ENCODE measurements at places on chromosomes 12 and 14.

DNA sequence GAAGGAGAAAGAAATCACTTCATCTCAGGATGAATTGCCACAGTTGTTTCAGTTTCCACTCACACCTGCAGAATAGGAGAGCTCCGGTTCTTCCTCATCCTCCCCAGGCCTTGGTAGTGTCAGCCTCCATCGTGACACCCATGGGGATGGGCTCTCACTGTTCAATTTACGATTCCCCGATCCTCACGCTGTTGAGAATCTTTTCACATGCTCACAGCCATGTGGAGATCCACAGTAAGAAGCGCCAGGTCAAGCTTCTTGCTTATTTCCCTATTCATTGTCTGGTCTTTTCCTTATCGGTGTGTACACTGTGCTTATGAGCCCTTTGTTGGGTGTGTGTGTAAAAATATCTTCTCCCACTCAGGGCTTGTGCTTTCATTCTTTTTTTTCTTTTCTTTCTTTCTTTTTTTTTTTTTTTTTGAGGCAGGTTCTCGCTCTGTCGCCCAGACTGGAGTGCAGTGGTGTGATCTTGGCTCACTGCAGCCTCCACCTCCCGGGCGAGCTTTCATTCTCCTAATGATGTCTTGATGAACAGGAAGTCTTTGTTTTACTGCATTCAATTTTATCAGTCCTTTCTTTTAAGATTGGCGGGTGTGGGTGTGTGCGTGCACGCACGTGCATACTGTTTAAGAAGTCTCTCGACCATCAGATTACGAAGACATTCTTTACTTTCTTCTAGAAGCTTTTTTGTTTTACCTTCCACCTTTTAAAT is 21.5 kb downstream of the RIN3 start:
- peak overlapping the region; percentile 36 for H3K4me3 ChIP-seq
- H3K27me3 ChIP-seq = no peaks in the 10 kb centered on the region
- peak overlapping the region; percentile 66 for H3K27ac ChIP-seq

DNA sequence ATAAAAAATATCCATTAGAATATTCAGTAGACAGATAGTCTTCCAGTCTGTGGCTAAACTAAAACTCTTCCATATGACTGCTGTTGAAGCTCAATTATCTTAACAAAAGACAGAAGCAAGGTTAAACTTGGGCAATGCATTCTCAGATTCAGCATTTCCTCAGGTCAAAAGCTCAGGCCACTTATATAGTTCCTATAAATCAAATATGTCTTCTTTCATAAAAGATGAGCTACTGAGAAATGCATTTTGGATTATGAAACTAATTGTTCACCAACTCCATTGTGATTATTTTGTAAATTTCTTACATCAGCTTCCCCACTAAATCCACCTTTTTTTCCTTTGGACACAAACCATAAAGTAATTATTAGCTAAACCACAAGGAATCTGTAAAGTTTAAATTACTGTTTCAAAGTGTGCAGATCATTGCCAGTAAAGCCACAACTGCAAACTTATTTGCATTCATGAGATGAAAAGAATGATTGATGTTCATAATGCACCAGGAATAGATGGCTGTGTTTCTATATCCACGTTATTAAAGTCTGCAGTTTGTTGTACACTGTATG is 224.4 kb downstream of the FBXL14 start:
- H3K27me3 ChIP-seq = no peaks in the 10 kb centered on the region
- no peak overlapping the region for H3K27ac ChIP-seq
- DNase-seq = no peak
- H3K4me1 ChIP-seq = peaks cover 4% of the 10 kb centered on the region

DNA sequence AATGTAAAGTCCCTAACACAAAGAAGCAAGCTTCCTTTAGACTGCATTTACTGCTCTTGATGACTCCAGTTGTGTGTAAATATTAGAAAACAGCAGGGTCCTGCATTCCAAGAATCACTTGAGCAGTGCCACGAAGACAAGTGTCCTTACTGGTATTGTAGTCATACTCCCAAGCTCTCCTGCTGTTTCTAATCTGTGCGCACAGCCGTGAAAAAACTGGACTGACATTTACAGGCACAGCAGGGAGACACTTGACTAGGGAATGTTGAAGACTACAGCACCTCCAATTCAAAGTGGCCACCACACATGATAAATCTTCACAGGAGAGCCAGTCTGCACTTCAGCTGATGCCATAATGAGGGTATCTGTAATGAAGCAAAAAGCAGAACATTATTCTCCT is 91.4 kb downstream of the VRK1 start:
- peaks cover 7% of the 10 kb centered on the region for H3K4me1 ChIP-seq
- no peak overlapping the region for H3K27ac ChIP-seq
- H3K27me3 ChIP-seq = no peaks in the 10 kb centered on the region
- no peak overlapping the region for H3K4me3 ChIP-seq

- no peaks in the 10 kb centered on the region for H3K36me3 ChIP-seq
- no peak overlapping the region for H3K27ac ChIP-seq
- peak; percentile 70 for DNase-seq
- H3K4me1 ChIP-seq = no peaks in the 10 kb centered on the region
- H3K4me3 ChIP-seq = no peak overlapping the region
Measured at GRCh38 chr14:96626916-96627315, 124.7 kb downstream of the PAPOLA start.

DNA sequence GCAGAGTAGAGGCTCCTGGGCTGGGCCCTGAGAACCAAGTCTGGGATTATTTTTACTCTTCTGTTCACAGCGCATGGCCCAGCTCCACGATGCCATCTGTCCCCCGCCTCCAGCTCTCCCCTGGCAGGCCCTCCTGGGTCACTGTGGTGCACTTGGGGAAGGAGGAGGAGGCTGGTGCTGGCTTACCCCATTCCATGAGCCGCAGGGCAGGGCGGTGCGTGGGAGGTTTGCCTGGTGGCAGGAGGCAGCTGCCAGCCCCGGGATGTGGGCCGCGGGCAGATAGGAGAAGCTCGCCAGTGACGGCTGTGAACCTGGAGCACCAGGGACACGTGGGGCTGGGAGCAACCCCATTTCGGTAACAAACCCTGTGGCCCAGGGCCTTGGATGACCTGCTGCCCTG is 23.2 kb downstream of the TEAD4 start:
- DNase-seq = no peak
- H3K4me3 ChIP-seq = no peak overlapping the region
- no peaks in the 10 kb centered on the region for H3K4me1 ChIP-seq
- H3K27me3 ChIP-seq = no peaks in the 10 kb centered on the region
- no peak overlapping the region for H3K27ac ChIP-seq
- no peaks in the 10 kb centered on the region for H3K36me3 ChIP-seq

DNA sequence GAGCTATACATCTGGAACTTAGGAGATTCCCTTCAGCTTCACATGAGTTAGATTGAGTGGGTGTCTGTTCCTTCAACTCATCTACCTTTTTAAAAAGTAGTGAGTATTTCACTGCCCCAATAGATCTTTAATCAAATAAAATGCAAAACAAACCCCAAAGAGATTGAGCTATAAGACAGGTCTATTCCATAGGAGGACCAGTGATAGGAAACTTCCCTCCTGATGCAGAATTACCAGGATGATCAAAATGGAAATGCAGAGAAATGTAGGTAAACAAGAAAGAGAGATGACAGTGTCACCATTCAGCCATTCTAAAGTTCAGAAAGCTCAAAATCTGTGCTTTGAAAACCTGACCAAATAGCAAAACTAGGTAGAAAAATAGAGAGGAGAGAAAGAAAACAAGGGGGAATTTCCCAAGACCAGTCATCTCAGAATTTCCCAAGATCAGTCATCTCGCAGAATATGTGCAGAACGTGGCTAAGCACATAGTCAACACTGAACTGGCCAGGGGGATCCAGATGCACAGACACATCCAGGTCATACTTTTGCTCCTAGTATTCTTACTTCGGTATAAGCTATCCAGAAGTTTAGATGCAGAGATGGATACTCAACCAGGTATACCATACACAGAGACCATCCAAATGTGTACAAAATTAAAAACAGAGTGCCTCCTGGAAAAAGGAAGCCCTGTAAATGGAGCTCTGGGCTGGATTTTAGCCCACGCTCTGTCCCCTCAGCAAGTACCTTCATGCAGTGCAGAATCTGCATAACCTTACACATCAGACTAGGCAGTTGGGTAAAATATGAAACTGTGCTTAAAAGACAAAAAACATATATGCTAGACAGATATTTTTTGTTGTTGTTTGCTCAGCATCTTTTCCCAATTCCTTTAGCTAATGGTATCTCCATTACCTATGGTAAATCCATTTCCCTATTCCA is 27.4 kb downstream of the SLC41A2 start:
- H3K27me3 ChIP-seq = peaks cover 1% of the 10 kb centered on the region
- H3K4me1 ChIP-seq = peaks cover 29% of the 10 kb centered on the region
- peak overlapping the region; percentile 77 for H3K27ac ChIP-seq
- H3K36me3 ChIP-seq = no peaks in the 10 kb centered on the region
- peak overlapping the region; percentile 30 for H3K4me3 ChIP-seq
- DNase-seq = peak; percentile 73

GRCh38 chr14:63186453-63186852 is 17.8 kb upstream of the RHOJ start:
- H3K27me3 ChIP-seq = peaks cover 4% of the 10 kb centered on the region

DNA sequence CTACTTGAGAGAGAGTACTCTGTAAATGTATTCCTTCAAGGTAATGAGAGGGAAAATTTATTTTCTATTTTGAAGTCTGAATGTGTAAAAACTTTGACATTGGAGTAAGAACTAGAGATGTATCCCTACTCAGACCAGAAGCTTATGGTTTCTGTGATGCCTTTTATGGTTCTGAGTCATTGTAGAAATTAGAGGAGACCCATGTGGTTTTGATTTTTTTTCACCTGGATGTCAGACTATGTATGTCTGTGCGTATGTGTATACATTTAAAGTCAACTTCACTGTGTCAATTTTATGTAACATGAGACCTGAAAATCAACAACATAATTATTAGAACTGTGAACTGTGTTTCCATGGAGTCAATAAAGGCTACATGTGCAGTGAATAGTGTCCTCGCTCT is 302.0 kb downstream of the TRHDE start:
- no peaks in the 10 kb centered on the region for H3K4me1 ChIP-seq
- no peaks in the 10 kb centered on the region for H3K36me3 ChIP-seq
- no peaks in the 10 kb centered on the region for H3K27me3 ChIP-seq
- DNase-seq = no peak
- no peak overlapping the region for H3K4me3 ChIP-seq
- H3K27ac ChIP-seq = no peak overlapping the region

DNA sequence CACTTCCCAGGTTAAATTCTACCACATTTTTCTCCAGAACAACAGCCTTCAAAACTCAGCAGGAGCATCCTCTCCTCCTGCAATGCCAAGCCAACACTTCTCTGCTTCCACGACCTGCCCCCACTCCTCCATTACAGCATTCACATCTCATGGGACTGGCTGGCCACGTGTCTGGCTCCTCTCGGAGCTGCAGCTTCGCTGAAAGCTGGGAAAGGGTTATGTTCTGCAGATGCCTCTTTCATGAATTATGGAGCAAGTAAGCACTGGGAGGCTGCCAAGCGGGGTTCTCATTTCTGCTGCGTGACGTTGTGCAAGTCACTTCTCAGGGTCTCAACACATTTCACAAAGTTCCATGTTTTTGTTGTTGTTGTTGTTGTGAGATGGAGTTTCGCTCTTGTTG is 142.2 kb upstream of the RFLNA start:
- no peak for DNase-seq
- H3K4me1 ChIP-seq = no peaks in the 10 kb centered on the region
- H3K27me3 ChIP-seq = peaks cover 5% of the 10 kb centered on the region

GRCh38 chr14:68199554-68200151 is 380.1 kb downstream of the RAD51B start:
- peaks cover 21% of the 10 kb centered on the region for H3K4me1 ChIP-seq
- no peak overlapping the region for H3K27ac ChIP-seq
- DNase-seq = no peak
- no peaks in the 10 kb centered on the region for H3K27me3 ChIP-seq
- H3K4me3 ChIP-seq = no peak overlapping the region

GRCh38 chr12:57261428-57261865 is 10.5 kb upstream of the STAC3 start:
- H3K4me3 ChIP-seq = no peak overlapping the region
- no peaks in the 10 kb centered on the region for H3K27me3 ChIP-seq
- DNase-seq = no peak
- no peak overlapping the region for H3K27ac ChIP-seq
- H3K36me3 ChIP-seq = peaks cover 36% of the 10 kb centered on the region

Data from activated CD4-positive, alpha-beta T cell treated with anti-CD3 and anti-CD28 coated beads for 36 hours (primary cell).